Right cardiac atrium (tissue), 5 donors: ENCODE measurements at places on chromosomes 3 and 15. TPM values are rescaled to one million over a fixed set of nuclear protein-coding genes. Genes with fewer than 3 reads are reported as not detected.
A peak's percentile ranks its signal among the peaks of the same experiment; 100 is the strongest.

GRCh38 chr3:5384557-5385236, 197.2 kb downstream of the EDEM1 start:
- DNase-seq, result no peak

STRIT1 gene
- total RNA-seq, result 0.35 TPM

DNA sequence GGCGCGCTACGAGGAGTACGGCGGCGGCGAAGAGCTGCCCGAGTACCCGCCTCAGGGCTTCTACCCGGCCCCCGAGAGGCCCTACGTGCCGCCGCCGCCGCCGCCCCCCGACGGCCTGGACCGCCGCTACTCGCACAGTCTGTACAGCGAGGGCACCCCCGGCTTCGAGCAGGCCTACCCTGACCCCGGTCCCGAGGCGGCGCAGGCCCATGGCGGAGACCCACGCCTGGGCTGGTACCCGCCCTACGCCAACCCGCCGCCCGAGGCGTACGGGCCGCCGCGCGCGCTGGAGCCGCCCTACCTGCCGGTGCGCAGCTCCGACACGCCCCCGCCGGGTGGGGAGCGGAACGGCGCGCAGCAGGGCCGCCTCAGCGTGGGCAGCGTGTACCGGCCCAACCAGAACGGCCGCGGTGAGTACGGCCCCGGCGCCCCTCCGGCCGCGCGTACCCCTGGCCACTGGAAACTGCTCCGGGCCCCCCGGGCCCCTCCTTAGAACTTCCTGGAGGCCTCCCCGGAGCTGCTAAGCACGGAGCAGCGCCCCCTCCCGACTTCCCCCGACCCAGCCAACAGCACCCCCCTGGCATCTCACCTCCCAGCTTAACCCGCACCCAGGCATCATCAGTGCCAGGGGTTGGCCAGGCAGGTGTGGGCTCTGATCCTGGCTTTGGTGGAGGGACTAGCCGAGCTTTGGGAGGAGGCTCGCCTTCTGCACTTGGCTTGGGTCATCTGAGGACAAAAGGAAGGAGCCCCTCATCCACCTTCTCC, 1.4 kb downstream of the LOXL1 start:
- peak; percentile 55 for DNase-seq

GRCh38 chr3:45553469-45553974, 41.0 kb upstream of the LIMD1 start:
- peak; percentile 80 for DNase-seq

- DNase-seq, result peak; percentile 81
Observed at GRCh38 chr3:107524841-107525643, 2.3 kb downstream of the BBX start.

DNA sequence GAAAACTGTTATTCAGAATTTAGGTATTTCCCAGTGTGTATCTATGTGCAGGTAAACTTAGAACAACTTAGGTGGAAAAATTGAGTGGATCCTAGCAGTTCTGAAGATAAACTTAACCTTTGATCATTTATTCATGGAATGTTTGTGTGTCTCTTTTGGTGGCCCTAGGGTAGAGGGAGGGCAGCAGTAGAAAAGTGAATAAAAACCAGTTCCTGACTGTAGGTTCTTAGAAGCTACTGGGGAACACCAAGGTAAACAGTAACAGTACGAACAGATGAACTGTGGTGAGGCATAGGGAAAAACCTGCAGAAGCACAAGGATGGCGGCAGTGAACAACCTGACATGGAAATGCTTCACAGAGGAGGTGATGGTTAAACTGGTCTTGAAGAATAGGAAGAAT, 2.5 kb downstream of the SNRK start:
- DNase-seq, result no peak

GOLGA8S gene
- 0.53 TPM for total RNA-seq
